NCI-H345 (cell line): ENCODE measurements at places on chromosomes 2 and 18.

DNA sequence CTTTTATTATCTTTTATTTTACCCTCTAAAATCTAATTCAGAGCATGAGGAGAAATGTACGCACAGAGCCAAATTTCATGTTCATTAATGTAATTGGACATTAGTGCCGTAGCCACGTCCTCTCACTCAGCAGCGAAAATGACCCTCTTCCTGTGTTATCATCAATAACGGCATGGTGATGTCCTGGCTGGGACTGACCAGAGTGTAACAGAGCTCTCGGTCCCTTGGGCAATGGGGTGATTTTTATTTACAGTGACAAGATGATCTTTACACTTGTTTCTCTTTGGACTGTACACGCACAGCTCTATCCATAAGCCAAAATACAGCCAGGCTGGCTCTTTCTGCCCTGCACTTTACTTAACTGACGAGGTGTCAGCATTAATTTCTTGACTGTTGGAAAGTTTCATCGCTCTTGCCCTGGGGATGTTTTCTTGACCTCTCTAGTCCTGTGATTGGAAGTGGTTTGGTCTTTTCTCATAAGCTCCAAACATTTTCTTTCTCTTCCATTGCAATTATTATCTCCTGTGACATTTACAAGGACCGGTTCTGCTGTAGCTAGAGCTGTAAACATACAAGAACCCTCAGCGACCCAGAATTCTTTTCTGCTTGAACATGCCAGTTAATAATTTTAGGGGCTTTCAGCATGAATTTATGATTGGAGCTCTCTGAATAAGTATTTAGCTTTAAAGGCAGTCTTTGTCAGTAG, 308.0 kb upstream of the PIK3C3 start:
- no peak for DNase-seq

GRCh38 chr2:118718921-118719320, 128.5 kb downstream of the EN1 start:
- no peak for DNase-seq

GRCh38 chr2:37809931-37810570, 115.0 kb upstream of the RMDN2 start:
- DNase-seq = no peak

DNA sequence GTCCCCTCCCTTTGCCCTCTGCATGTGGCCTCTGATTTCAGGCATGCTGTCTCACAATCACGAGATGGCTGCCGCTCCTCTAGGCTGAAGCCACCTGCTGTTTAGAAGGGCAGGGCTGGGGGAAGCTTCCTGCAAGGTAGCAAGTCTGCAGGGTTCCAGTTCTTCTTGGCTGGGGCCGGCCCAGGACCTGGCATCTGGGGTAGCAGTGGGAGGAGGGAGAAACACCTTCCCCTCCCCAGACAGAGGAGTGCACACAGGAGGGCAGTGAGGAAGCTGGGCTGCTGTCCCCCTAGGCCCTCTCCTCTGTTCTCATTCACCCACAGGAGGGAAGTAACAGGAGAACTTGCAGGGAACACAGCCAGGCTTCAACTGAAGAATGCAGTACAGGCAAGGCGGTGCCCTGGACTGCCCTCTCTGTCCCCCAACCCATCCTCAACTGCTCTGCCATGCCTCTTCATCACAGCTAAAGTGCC, 345.9 kb upstream of the HS6ST1 start:
- no peak for DNase-seq

GRCh38 chr2:121748202-121748601, 7.2 kb upstream of the TSN start:
- DNase-seq = no peak

- no peak for DNase-seq
Measured at GRCh38 chr18:23738151-23738550, 48.9 kb downstream of the LAMA3 start.

DNA sequence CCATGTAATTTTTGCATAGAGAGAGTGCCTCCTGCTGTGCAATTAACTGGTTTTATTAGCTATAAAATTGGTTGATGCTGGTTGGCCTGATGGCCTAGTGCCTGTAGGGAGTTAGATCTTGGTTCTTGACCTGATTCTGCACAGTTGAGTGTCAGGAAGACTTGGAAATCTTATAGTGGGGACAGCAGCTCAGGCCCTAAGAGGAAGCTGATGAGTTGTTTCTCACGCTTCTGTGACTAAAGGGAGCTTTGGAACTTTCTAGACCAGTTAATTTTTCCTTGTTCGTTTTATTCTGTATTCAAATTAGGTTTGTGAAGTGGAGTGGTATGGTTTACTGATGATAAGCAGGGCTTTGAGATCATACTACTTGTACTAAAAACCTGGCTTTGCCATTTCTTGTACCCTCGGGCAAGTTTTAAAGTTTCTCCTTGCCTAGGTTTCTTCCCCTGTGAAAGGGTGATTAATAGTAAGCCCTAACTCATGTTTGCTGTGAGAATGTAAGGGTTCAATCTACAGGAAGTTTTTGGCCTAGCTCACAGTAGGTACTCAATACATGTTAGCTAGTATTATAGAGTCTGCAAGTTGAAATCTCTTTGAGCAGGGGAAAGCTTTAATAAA, 82.1 kb downstream of the MAP3K20 start:
- DNase-seq = no peak

GRCh38 chr18:59902993-59903610, 3.3 kb downstream of the PMAIP1 start:
- no peak for DNase-seq

DNA sequence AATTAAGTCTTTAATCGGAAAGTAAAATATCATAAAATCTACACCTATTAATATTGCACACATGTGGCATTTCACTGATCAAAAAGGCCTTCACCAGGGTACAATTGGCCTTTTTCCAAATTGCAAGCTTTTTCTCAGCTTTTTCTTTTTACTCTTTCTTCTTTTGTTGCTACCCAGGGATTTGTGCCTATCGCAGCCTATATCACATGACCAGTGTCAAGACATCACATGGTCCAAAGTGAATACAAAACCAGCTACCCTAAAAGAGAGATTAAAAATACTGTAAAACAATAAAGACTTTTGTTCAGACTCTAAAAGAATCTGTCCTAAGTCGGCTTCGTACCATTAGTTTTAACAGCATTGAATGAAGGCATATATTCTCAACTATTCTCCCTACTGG, 15.0 kb upstream of the OTX1 start:
- DNase-seq = no peak

DNA sequence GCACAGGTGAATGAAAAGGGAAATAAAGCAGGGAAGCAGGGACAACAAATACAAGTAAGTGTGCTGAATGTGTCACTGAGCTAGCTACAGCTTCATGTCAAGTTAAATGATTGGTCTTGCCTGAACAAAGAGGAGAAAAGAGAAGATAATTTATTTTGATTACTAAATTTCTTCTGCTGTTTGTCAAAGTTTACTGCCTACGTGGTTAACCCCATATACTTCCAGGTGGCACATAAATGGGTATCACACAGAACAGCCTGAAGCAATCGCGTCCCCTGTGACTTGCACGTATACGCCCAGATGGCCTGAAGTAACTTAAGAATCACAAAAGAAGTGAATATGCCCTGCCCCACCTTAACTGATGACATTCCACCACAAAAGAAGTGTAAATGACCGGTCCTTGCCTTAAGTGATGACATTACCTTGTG, 434.2 kb downstream of the LRRTM4 start:
- no peak for DNase-seq

- no peak for DNase-seq
Measured at GRCh38 chr2:102181376-102181775, 5.4 kb upstream of the IL1RL2 start.

GRCh38 chr18:79586436-79587225, 93.0 kb upstream of the CTDP1 start:
- DNase-seq = no peak

GRCh38 chr2:138182250-138182936, 218.1 kb downstream of the HNMT start:
- DNase-seq = no peak

DNA sequence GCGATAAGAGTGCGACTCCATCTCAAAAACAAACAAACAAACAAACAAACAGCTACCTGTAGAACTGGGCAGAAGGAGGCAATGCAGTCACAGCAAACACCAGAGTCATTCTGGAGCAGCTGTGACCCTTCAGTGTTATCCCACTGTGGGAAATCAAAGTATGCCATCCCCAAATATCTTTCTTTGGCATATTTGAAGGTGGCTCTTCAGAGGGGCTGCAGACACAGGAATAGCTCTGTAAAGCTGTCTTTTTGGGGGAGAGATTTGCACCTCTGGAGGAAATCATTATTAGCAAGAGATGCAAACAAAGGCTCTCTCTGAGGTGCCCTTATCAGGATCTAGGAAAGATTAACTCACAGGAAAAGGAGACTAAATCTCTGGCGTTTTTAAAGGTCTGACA, 98.5 kb upstream of the XPO1 start:
- DNase-seq = no peak

DNA sequence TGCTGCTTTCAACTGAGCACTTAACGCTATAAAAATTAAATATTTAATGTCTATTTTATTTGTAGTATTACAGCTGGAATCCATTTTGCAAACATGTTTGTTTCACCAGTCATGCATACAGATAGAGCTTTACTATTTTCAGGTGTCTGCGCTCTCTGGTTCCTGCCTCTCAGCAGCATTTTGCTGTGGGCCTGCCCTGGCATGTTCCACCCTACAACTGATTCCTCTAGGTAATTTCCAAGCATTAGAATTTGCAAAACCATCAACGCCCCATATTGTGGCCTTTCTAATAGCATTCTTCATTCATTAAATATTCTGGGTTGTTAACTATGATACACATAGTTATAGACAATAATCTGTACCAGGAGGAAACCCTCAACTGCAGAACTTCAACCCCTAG, 266.4 kb upstream of the DLGAP1 start:
- no peak for DNase-seq

DNA sequence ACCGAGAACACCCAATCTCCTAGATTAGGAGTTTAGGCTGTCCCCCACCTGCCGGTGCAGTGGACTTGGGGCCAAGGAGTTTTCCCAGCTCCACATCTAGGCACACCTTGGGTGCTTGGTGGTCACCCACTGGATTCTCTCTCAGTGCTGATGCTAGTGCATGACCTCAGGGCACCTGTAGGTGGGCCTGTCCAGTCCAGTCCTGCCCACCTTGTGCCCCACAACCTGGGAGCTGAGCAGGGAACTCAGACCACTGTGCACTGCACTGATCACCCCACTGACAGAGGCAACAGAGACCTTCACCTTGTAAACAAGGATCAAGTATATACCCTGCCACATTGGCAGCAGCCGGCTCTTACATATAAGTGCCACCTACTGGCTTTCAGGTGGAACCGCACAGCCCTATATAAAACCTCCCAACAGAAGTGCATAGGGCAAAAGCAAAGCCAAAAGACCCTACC, 12.7 kb upstream of the CDH19 start:
- DNase-seq = no peak

- no peak for DNase-seq
Measured at GRCh38 chr2:168901003-168901402, at the start of gene G6PC2. Gene G6PC2, plus strand, starts transcription at chr2:168901291. Its CDS starts 41 bp downstream, at chr2:168901332.

- peak; percentile 71 for DNase-seq
Measured at GRCh38 chr2:50196775-50197480, 835.0 kb downstream of the NRXN1 start.

DNA sequence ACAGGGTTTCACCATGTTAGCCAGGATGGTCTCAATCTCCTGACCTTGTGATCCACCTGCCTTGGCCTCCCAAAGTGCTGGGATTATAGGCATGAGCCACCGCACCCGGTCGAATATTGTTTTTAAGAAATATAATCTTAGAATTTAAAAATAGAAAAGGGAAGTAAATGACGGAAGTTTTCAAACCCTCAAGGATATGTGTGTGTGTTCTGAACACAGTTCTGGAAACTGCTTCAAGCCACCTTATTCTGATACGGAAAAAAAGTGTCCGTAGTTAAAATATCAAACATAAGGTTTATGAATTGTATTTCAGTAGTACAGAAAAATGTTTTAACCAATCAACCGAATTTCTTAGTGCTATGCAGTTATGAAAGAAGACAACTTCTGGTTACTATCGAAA, 115.9 kb downstream of the UPP2 start:
- no peak for DNase-seq

- no peak for DNase-seq
Measured at GRCh38 chr2:173030561-173031490, 44.8 kb upstream of the MAP3K20 start.

GRCh38 chr2:4090668-4091630, 387.6 kb downstream of the DCDC2C start:
- DNase-seq = peak; percentile 68

DNA sequence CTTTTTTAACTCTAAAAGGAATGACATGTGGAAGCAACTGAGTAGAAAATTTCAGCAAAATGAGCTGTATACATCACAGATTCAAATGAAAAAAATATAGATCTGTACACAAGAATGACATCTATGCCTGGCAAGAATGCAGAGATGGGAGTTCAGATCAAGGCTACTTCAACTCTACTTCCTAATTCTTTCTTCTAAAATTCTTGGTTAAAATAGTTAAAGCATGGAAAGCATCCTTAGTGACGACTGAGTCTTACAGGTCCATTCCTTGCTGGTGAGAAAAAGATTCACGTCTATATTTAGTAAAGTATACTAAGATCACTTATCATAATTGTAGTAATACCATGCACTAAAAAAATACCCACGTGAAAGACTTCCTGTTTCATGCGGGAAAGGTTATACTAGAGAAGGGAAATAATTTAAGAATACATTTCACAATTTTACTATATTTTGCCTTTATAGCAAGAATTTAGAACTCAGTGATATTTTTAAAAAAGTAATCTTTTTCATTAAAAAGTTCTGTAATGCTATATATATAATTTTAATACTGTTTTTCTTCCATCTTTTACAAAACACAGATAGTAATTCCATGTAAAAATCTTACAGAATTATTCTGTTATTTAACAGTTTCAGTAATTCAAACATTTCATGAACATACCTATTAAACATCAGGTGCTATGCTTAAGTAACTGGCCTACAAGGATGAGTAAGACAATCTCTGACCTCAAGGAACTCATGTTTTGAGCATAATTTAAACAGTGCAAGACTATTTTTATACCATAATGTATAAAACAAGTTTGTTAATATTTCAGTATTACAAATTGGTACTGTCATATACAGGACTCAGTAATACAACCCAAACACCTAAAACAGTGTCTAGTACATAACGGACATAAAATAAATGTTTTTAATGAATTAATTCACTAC, 159.6 kb downstream of the BAZ2B start:
- DNase-seq = no peak

DNA sequence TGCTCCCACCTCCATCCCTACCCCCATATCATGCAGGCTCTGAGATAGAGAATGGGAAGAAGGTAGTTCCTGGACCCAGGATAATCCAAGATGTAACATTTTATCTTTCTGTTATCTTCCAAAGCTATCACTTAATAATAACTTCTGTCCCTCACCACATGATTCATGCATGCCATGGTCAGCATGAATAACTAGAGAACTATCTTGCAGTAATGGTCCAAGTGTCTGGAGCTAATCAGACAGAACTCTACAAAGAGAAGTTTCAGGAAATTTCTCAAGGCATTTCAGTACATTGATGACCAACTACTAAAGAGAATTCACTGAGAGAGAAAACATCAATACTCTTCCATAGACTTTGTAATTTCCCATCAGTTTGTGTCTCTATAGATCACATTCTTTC, 1469.7 kb upstream of the PIK3C3 start:
- no peak for DNase-seq

- DNase-seq = peak; percentile 34
Measured at GRCh38 chr2:49403637-49404036, 249.3 kb upstream of the FSHR start.
